ENCODE measurements at places on chromosomes 3 and 15. TPM values are rescaled to one million over a fixed set of nuclear protein-coding genes. Genes with fewer than 3 reads are reported as not detected.

- no peak for DNase-seq
These were observed 212.5 kb downstream of the XXYLT1 start for GRCh38 chr3:195058336-195059005.

GRCh38 chr15:28934645-28935044, 48.9 kb downstream of the APBA2 start:
- DNase-seq: no peak

DNA sequence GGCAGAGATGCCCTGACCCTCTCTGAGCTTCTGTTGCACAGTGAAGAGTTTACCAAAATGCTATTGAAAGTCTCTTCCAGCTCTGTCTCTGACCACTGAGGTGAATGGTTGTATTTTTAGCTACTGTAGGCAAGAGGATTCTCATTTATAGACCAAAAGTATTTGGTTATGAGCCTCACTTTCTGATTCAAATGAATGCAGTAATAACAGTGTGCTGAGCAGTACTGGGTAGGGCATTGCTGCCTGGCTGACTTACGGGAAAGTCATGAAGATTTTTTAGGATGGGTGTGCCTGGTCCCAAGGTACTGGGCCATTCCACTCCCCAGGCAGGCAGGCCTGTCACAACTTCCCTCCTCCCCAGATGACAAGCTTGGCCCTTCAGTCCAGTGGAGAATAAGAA, 15.5 kb downstream of the PLA1A start:
- no peak for DNase-seq

GRCh38 chr3:141784531-141784930, 21.3 kb downstream of the GRK7 start:
- no peak for DNase-seq

DNA sequence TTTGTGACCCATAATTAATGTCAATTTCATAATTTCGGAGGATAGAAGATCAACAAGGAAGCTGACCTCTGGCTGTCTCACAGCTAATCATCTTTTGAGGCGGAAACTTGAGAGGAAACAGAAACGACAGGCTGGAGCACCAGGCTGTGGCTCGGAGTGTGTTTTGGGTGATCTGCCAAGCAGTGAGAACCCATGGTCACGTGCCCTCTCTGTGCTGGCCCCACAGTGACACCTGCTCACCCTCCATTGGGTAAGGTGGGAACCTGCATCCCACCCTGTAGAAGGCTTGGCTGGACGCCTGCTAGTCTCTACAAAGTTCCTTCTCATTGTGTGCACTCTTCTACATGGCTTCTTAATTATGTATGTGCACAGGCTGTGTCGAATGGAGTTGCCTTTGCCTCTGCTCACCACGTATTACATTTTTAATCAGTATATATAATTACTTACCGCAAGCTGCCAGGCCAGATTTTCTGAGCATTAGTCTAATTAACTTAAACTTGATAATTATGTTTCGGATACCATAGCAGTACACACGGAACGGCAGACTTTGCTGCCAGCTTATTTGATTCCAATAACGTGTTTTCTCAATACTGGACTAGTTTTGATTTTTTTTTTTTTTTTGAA, 719.4 kb upstream of the CFAP20DC start:
- DNase-seq: no peak

The SLC2A2 gene
- 19.5 TPM for total RNA-seq

The BUB1B gene
- total RNA-seq: 63.5 TPM

GRCh38 chr3:136862617-136863322, 762 bp downstream of the NCK1 start:
- DNase-seq: peak; percentile 58

- DNase-seq: no peak
These were observed 24.2 kb downstream of the GRAMD2A start for GRCh38 chr15:72173401-72173800.

The ABHD14A gene
- total RNA-seq: 29.5 TPM

- DNase-seq: no peak
These were observed 61.6 kb upstream of the LRRFIP2 start for GRCh38 chr3:37236024-37236423.

The SEMA7A gene
- total RNA-seq: 15.8 TPM

GRCh38 chr15:69906256-69907185, 191.2 kb downstream of the TLE3 start:
- no peak for DNase-seq

DNA sequence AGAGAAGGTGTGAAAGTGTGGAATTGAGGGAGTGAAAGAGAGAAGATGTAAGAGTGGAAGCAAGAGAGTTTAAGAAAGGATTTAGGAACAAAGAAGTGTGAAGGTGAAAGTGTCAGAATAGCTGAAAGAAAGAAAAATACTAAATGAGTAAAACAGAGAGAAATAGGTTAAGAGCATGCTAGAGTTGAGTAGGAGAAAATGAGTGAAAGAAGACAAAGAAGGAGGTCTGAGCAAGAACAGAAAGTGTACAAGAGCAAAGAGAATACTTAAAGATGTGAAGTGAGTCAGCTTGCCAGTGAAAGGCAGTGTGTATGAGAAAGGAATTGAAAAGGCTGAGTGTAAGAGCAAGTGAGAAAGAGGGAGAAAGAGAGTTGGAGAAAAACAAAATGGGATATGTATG, 348.8 kb upstream of the BCHE start:
- DNase-seq: no peak

GRCh38 chr3:50484722-50485121, 18.7 kb downstream of the CACNA2D2 start:
- DNase-seq: no peak

The C15orf62 gene
- 0.34 TPM for total RNA-seq

The ROPN1 gene
- not detected for total RNA-seq

DNA sequence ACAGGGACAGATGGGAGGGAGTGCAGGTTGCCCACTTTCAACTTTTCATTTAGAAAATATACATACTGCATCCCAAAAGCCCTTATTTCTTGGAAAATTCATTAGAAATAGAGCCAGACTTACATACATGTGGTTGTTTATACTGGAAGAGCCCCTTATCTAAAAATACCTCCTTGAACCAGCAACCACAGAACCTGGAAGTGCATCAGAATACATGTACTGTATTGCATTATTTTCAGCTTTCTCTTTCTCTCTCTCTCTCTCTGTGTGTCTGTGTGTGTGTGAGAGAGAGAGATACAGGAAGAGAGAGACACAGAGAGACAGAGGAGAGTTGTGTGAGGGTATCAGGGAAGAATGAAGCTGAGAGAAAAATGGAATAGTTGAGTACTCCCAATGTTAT, 29.5 kb upstream of the LSAMP start:
- no peak for DNase-seq

DNA sequence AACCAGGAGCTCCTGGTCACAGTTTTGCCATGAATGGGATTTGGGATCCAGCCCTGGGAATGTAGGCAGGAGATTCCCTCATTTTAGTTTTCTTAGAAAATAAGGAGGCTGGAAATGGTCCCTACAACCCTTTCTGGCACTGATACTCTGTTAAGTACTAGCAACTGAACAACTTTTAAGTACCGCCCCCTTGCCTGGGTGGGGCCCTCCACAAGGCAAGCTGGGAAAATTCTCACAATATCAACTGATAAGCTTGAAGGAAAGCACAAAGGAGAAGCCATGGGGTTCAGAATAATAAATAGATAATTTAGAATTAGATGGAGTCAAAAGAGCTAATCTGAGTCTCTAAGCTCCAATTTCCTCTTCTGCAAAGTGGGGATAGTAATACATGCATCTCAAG, 4.2 kb upstream of the DGKG start:
- DNase-seq: no peak

DNA sequence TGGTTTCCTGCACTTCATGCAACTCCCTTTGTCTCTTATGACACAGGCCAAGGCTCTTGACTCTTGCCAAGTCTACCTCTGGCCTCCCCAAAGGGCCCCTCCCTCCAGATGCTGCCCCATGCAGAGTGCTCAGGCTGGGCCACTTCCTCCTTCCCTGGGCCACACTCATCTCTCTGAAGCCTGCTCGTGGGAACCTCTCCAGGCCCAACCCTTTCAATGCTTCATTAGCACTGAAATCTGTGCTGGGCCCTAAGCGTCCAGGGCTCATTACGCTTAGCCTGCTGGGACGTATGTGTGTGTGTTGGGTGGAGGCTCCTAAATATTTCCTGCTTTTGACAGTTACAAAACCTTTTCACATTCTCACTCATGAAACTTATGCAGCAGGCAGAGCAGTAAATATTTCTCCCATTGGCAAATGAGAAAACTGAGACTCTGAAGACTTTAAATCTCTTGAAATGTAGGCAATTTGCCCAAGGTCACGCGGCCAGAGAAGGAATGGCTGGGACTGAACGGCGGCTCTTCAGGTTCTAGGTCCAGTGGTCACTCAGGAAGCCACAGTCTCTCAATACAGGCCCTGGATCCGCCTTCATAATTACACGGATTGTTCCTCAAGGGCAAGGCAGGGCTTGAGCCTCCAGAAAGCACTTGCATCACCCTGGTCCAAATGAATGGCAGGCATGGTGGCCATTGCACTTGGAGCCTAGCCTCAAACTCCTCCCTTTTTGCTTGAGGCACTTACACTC, 241.7 kb upstream of the HES1 start:
- DNase-seq: no peak

DNA sequence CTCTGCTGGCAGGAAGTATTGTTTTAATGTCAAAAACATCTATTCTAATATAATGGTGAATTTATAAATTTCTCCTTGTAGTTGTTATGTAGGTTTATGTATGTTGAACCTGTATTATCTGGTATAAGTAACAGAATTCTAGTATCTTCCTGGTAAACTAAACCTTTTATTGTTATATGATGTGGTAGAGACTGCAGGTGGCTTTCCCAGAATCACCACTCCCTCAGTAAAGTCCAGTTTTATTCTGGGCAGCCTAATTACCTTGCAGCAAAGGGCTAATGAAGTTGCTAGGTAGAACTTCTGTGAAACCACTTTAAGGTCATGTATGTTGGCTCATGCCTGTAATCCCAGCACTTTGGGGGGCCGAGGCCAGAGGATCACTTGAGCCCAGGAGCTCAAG, 15.6 kb downstream of the CSNK1G1 start:
- DNase-seq: no peak

- peak; percentile 97 for DNase-seq
These were observed 81.5 kb downstream of the SMAD3 start for GRCh38 chr15:67146875-67147381.

DNA sequence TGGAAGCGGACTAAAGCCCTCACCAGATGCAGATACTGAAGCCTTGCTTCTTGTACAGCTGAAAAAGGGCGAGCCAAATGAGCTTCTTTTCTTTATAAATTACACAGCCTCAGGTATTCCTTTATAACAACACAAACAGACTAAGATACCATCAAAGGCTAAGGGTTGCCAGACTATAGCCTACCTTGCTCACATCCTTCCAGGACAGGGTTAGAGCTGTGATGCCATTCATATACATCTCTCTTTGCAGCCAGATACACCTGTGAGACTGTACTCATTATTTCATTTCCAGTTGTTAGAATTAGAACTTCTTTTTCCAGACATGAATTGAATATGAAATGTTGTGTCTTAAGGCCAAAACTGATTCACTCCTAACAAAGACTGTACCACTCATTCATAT, 262.8 kb upstream of the NR2F2 start:
- no peak for DNase-seq
